ENCODE measurements at places on chromosomes 3 and 15. TPM values are rescaled to one million over a fixed set of nuclear protein-coding genes. Genes with fewer than 3 reads are reported as not detected.

The PPP1R2 gene
- 37.7 TPM for polyA plus RNA-seq

The GADL1 gene
- polyA plus RNA-seq: 10.5 TPM

The ACP3 gene
- 0.58 TPM for polyA plus RNA-seq

The DNAH1 gene
- 4.4 TPM for polyA plus RNA-seq

The TRIM71 gene
- polyA plus RNA-seq: 0.13 TPM

The C3orf49 gene
- polyA plus RNA-seq: 0.30 TPM

The ADAMTS9 gene
- polyA plus RNA-seq: 88.6 TPM

The STAC gene
- polyA plus RNA-seq: 30.4 TPM

The LTK gene
- 14.8 TPM for polyA plus RNA-seq

The COL8A1 gene
- polyA plus RNA-seq: 1.2 TPM

The TMED3 gene
- polyA plus RNA-seq: 39.1 TPM

The MAPKBP1 gene
- polyA plus RNA-seq: 11.7 TPM

The MYO5C gene
- 5.4 TPM for polyA plus RNA-seq

The NR1I2 gene
- polyA plus RNA-seq: 0.94 TPM

The P2RY14 gene
- polyA plus RNA-seq: 1.3 TPM

The USP50 gene
- polyA plus RNA-seq: 0.76 TPM

The MASP1 gene
- polyA plus RNA-seq: 6.1 TPM

The SYNPR gene
- polyA plus RNA-seq: not detected

Data from muscle of leg (tissue), 16 donors.